Stimulated activated memory B cell treated with anti-CD40 and anti-IgM and Interleukin-4, amounts not matched to agents 10 μg/mL and 1 μg/mL and 100 μg/mL, for 72 hours (primary cell): ENCODE measurements at places on chromosomes 5 and 9.

GRCh38 chr5:42927730-42928129 lies 112.4 kb downstream of the ANXA2R start:
- peak; percentile 63 for ATAC-seq

DNA sequence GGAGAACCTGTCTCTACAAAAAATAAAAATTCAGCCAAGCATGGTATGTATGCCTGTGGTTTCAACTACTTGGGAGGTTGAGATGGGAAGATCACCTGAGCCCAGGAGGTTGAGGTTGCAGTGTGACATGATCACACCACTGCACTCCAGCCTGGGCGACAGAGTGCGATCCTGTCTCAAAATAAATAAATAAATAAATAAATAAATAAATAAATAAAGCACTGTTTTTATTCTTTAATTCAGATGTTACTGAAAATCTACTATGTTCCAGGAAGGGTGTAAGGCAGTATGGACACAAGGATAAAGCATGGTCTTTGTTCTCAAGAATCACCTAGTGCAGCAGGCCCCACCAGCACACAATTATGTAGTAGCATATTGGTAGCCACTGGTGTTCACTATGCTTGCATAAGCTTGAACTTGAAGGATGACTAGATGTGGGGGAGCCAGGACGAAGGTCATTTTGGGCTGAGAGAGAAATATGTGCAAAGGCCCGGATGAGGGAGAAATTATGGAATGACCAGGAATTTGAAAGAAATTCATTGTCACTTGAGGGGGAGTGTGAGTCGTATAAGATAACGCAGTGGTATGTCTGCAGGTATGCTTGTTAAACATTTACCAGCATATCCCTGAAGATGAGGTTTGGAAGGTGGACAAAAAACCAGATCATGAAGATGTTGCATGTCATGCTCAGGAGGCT lies 70.2 kb upstream of the CD180 start:
- ATAC-seq = no peak

GRCh38 chr9:125756518-125756917 lies 9.3 kb downstream of the PBX3 start:
- no peak for ATAC-seq

DNA sequence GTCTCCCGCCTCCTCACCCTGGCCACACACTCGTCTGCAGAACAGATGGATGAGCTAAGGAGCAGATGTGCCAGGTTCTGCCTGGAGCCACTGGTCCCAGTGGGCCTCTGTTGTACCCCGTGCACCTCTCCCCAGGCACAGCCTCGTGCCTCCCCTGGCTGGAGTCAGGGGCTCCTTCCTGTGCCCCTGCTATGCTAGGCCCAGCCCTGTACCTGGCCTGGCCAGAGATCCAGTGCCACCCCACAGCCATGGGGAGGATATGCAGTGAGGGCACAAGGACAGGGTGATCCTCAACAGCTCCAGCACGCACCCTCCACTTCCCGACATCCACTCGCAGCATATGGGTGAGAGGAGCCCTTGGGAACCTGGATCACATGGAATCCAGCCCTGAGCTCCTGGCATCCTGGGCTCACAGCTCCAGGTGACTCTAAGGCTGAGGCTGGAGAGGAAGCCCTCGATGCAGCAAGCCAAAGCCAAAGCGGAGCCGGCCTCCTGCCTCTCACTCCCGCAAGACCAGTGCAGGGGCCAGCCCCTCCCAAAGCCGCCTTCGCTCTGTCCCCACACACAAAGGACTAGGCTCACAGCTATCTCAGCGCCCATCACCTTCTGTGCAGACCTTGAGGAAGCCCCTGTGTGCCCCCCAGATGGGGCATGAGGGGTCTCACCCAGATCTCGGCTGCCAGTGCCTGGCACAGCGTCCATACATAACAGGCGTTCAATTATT lies 23.7 kb upstream of the ADAMTS2 start:
- ATAC-seq = no peak

DNA sequence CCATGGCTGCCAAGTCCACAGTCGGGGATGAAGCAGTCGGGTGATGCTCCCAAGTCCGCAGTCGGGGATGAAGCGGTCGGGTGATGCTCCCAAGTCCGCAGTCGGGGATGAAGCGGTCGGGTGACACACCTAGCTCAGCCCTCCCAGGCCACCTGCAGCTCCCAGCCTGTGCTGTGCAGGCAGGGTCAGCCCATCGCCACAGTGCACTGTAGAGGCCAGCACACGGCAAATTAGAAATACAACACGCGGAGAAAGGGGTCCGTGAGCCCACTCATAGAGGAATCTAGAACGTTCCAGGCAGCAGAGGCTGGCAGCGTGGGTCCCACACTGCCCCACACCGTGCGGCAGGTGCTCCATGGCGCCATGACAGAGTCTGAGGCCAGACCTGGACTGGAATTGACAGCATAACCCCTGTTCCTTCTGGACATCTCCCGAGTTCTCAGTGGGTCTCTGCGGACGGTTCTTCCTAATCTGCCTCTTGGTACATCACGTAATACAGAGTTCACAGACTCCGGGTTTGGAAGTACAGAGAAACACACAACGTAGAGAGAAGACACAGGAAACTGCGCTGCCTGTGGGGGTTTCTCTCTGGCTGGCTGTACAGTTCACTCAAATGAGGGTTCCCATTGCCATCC lies 7.7 kb upstream of the EXOC3 start:
- ATAC-seq = no peak

DNA sequence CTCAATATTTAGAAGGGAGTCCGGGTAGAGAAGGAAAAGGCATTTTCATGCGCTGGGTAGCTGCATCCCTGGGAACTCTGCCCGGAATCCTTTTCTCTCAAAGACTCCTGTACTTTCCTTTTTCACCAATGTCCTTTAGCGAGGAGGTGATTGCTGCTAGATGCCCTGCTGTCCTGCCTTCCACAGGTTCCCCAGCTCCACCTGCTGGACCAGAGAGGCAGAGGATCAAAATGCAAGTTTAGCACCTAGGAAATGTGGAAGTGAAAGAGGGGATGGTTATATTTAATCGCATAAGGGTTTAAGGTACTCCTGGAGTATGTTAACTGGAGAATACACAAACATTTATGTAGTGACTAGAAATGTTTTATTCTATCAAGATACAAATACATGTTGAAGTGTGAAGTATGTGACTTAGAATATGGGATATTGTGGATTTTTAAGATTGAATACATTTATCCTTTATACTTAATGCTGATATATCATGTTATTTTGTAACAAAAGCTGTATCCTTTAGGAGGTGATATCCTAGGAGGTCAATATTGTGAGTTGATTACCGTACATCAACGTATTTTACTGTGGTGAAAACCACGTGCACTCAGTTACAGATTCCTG lies 145.7 kb downstream of the ARHGAP26 start:
- ATAC-seq = peak; percentile 76

GRCh38 chr9:70442328-70442848 lies 27.9 kb upstream of the KLF9 start:
- ATAC-seq = no peak

- peak; percentile 60 for ATAC-seq
Observed at GRCh38 chr5:131671409-131671808, 36.4 kb upstream of the RAPGEF6 start.

DNA sequence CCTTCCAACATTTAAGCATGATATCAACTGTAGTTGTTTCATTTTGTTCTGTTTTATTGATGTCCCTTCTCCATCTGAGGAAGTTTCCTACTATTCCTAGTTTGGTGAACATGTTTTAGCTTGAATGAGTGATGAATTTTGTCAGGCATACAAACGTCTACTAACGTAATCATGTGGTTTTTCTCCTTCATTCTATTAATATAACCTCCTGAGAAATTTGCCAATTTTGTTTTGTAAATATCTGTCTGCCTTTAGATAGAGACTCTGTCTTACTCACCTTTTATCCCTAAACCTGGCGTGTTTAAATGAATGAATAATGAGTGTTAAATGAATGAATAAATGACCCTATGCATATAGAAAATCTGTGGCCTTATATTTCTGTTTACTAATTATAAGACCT lies 26.5 kb upstream of the NREP start:
- no peak for ATAC-seq

GRCh38 chr5:136981936-136982335 lies 517.2 kb downstream of the SPOCK1 start:
- ATAC-seq = no peak

DNA sequence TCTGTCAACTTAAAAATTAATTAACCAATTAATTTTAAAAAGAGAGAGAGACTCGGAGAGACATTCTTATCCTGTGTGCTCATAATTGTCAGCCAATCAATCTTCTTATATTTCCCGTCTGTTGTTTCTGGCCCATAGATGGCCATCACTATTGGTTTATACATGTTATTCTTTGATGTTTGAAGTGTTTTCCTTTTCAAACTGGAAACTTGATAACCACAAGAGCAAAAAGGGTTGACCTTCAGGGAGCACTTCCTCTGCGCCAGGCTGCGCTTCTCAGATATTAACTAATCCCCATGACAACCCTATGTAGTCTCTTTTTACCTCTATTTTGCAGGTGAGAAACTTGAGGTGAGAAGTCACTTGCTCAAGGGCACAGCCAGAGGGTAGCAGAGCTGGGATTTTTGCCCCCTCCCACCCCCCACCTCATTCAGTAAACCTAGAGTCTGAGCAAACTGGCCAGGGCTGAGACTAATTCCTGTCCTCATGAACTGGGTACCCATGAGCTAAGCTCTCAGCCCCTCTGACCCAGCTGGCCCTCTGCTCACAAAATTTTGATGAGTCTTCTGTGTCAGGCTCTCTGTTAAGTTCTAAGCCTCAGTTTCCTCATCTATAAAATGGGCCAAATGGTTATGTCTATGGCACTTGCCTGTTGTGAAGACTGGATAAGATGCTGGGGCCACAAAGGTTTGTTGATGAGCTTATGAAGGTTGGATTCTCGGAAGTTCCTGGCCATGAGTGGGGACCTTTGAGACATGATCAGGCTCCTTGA lies 86.0 kb upstream of the SH3PXD2B start:
- no peak for ATAC-seq

DNA sequence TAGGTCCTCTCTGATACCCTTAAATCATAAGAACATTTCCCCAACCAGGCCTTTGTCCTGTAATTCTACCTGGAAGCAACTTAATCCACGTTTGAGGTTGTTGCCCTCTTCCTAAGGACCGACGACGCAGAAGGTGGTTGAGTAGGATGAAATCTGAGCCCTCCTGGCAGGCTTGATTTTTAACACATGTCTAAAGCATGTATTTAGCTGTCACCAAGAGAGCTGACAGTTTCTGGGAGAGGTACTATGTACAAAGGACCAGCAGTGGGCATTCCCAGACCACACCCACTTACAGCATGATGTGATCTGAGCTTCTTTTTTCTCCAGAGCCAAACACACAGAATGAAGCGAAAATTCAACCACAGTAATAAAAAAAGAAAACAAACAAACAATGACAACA lies 260.9 kb downstream of the SH3GL2 start:
- no peak for ATAC-seq

DNA sequence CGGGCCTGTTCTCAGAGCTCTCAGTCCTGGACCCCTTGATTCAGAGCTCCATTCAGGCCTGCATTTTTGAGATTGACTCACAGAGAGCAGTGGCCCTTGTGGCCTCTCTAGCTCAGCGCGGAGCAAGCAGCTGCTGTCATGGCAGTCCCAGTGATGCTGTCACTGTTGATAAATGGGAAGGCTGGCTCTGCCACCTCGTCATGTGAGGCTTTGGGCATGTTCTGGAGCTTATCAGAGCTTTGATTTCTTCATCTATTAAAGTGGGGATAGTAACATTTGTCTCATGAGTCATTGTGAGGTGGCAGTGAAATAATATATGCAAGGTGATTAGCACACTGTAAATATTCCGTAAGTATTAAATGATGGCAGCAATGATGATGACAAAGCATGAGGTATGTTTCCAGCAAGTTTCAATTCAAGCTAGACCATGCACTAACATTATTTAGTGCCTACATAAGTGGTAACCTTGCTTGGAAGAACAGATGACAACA lies 126.4 kb upstream of the CXCL14 start:
- no peak for ATAC-seq

GRCh38 chr5:95909738-95910137 lies 51.9 kb downstream of the ELL2 start:
- no peak for ATAC-seq

GRCh38 chr9:97529363-97530076 lies 28.1 kb downstream of the TMOD1 start:
- peak; percentile 81 for ATAC-seq

- peak; percentile 34 for ATAC-seq
Observed at GRCh38 chr9:37954581-37954981, 50.7 kb upstream of the SLC25A51 start.

DNA sequence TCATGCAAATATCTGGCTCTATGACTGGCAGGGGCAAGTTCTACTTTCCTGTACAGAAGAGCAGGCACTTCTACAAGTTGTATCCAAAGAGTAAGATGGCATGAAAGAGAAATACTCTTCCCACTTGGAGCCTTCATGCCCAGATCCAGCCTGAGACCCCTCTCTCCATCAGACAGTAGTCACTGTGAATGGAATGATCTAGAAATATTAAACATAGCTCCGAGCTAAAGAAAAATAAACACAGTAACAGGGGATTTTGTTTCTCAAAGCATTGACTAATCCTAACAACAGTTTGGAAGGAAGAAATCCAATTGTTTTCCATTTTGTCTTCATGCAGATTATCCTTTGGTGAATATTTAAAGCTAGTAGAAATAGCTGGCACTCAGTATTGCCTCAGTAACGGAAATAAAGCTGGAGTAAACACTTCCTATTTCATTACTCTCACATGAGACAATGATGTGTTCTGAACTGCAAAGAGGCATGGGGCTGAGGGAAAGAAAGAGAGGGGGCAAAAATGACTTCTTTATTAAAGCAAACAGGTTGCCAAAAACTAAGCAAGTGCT lies 100.0 kb downstream of the SEMA5A start:
- no peak for ATAC-seq

DNA sequence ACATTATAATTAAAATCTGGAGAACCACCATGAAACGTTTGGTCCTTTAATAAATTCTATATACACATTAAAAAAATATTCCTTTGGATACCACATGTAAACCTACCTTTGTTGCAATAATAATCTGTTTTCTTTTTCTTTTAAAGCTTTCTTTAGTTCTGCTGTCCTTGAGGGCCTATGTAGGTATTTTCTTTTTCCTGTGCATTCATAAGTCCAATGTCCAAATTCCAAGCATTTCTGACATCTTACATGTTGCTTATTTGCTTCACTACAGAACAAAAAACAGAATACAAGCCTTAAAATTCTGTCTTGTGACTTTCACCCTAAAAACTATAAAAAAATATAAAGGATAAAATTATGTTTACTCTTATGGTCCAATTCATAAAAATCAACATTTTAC lies 19.7 kb downstream of the ZCCHC10 start:
- no peak for ATAC-seq

- no peak for ATAC-seq
Observed at GRCh38 chr5:104793755-104794080, 1231.1 kb upstream of the NUDT12 start.

DNA sequence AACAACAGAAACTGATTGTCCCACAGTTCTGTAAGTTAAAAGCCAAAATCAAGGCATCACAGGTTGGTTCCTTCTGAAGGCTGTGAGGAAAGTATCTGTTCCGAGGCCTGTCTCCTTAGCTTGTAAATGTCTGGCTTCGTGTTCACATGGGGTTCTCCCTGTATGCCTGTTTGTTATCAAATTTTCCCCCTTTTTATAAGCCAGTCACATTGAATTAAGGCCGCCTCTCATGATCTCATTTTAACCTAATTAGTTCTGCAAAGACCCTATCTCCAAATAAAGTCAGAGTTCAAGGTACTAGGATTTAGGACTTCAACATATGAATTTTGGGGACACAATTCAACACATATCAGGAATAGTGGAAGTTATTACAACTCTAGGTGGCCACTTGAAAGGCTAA lies 331.5 kb downstream of the PIK3R1 start:
- no peak for ATAC-seq
